ENCODE measurements at places on chromosomes 3 and 15. TPM values are rescaled to one million over a fixed set of nuclear protein-coding genes. Genes with fewer than 3 reads are reported as not detected.

The SNX22 gene
- 0.31 TPM for total RNA-seq

The CCDC39 gene
- not detected for total RNA-seq

The RTF1 gene
- 33.2 TPM for total RNA-seq

The KLHL40 gene
- total RNA-seq = not detected

The IRAK2 gene
- total RNA-seq = 20.3 TPM

The FBXW12 gene
- total RNA-seq = 0.23 TPM

All from ureter (tissue), 1 donor.